CMK (cell line): ENCODE measurements at places on chromosomes 7 and 10.

DNA sequence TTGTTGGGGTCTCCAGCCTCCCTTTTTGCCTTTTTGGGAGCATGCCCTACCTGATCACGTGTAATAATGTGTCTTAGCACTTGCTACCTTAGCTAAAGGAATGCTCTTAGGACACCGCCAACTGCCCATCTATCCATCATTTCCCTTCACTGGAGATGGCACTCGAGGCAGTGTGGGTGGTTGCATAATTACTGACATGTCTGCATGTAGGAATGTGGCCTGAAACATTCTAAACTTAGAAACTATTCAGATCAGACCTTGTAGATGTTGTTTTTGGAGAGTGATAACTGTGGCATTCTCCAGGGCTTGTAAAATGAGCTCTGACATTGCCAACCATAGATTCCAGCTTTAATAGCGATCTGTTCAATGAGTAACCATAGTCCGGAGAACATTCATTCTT lies 365.8 kb downstream of the BBS9 start:
- DNase-seq: no peak

GRCh38 chr7:101159696-101160674 lies 5.4 kb downstream of the VGF start:
- DNase-seq: no peak

GRCh38 chr7:15105711-15106110 lies 203.2 kb upstream of the DGKB start:
- DNase-seq: no peak

DNA sequence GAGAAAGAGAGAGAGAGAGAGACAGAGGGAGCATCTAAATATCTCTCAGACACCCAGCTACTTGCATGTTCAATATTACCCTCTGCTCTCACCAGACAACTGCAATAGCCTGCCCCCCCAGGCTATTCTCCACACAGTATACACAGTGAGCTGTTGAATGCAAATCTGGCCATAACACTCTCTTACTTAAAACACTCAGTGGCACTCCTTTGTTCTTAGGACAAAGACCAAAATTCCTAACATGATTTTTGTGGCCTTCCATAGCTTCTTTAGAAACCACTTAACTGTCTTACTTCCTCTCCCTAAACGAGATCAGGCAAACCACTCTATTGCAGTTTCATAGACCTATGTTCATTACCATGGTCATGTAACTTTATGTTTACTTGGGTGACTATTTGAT lies 903.6 kb upstream of the AUTS2 start:
- DNase-seq: no peak

GRCh38 chr7:119936836-119937235 lies 336.1 kb upstream of the KCND2 start:
- no peak for DNase-seq

DNA sequence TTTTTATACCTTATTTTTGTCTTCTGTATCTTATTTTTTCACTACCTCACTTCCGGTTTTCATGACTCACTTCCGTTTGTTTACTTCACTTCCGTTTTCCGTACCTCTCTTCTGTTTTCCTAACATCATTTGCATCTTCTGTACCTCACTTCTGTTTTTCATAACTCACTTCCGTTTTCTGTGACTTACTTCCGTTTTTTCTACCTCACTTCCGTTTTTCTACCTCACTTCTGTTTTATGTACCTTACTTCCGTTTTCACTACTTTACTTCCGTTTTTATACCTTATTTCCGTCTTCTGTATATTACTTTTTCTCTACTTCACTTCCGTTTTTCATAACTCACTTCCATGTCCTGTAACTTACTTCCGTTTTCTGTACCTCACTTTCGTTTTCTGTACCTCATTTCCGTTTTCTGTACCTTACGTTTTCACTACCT lies 492.5 kb upstream of the AKR1E2 start:
- peak; percentile 18 for DNase-seq
